ENCODE measurements at places on chromosomes 4 and X.

GRCh38 chr4:88967883-88968331 is 89.1 kb downstream of the FAM13A start:
- no peak for DNase-seq

- DNase-seq: no peak
Observed at GRCh38 chrX:153181822-153182221, 2.7 kb downstream of the MAGEA1 start.

- DNase-seq: no peak
Observed at GRCh38 chrX:36978886-36979285, 29.3 kb upstream of the FAM47C start.

DNA sequence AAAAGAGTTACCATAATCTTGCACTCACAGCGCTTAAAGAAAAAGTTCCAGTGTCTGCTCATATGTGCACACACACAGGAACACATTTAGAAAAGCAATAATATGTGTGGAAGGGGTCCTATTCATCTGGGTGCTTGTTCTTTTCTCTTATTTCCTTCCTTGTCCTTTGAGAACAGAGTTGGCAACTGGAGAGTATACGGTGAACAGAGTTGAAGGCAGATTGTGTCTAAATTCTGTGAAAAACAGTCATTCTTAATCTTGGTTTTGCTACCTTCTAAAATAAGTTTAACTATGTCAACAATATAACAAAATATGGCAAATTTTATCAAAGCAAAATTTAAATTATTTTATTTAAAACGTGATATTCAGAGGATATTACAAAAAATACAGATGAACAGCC is 365.1 kb upstream of the NOCT start:
- no peak for DNase-seq

DNA sequence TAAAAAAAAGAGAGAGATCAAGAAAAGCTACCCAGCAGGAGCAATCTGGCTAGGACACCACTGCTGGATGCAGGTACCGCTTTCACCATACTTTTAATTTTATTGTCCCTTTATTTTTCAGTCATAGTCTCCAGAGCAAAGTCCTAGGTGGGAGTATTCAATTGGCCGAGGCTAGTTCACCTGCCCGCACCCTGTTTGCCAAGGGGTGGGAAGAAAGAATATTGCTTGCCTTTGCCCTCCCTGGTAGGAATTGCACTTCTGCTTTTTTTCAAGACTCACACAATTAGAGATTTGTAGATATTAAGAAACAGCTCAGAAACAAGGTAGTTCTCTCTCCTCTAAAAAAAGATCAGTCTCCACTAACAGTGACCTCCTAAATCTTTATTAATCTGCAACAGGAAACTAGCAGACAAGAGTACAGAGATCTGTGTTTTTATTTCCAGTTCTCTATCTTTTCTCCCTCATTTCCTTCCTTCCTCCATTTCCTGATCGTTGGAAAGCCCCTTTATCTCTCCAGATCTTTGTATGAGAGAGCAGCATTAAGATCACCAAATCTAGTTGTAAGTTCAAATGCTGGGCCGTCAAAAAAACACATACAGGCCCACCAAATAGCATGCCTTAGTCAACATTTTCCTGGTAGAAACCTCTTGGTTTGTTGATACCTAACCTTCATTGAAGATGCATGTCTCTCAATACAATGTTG is 9.4 kb upstream of the RPGR start:
- DNase-seq: no peak

DNA sequence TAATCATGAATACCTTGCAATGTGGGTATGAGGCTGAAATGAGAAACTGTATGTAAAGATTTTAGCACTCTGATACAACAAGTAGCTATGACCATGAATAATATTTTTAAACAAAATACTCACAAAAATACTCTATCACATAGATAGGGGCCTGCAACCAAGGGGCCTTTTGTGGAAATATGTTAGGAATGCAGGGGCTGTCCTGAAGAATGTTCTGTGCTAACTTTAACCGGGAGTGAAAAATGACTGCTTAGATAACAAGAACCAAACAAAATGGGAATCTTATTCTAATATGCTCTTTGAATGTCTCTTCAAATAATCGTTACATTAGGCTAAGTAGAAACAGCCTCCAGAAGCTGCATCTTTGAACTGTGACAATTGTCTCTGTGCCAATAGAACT is 37.9 kb upstream of the GYPA start:
- no peak for DNase-seq

DNA sequence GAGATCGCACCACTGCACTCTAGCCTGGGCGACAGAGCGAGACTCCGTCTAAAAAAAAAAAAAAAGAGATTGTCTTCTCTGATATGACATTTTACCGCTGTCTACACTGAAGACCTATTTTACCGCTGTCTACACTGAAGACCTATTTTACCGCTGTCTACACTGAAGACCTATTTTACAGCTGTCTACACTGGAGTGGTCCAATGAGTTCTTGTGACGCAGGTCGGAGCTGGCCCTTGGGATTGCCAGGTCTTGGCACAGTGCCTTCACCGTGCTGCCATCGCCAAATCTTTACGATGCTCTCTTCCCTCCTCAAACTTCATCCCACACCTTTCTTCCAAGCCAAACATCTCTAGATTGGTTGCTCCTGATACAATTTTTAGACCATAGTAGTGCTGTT is 183.1 kb upstream of the FAT1 start:
- no peak for DNase-seq

- no peak for DNase-seq
Observed at GRCh38 chr4:53640576-53641453, 49.5 kb upstream of the LNX1 start.

DNA sequence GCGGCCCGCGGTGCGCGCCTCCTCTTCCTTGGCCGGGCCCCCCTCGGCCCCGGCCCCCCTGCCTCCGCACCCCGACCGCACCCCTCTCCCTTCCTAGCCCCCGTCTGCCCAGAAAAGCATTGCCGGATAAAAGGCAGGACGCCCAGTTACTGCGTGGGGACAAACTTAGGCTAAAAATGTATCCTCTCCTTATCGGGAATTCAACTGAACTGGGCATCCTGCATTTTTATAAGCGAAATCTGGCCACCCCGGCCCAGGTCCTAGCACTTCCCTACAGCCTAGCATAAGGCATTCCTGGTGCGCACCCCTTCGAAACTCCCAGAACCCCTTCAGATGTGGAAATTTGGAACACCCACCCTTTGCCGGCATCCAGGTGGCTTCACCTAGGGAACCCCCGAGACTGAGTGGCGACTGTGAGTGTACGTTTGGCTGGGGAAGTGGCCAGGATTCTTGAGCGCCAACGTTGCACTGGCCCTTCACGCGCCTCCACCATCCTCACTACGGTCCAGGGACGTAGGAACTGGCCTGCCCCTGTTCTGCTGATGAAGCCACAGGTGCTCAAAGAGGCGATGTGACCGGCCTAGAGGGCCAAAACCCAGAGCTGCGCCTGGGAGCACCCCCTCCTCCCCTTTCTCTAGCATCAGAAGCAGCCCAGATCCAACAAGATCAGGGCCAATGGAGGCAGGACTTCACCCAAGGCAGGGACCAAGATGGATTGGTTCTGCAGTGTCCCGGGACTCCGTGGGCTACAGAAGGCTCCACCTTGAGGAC is 5.7 kb upstream of the RNF4 start:
- DNase-seq: no peak

DNA sequence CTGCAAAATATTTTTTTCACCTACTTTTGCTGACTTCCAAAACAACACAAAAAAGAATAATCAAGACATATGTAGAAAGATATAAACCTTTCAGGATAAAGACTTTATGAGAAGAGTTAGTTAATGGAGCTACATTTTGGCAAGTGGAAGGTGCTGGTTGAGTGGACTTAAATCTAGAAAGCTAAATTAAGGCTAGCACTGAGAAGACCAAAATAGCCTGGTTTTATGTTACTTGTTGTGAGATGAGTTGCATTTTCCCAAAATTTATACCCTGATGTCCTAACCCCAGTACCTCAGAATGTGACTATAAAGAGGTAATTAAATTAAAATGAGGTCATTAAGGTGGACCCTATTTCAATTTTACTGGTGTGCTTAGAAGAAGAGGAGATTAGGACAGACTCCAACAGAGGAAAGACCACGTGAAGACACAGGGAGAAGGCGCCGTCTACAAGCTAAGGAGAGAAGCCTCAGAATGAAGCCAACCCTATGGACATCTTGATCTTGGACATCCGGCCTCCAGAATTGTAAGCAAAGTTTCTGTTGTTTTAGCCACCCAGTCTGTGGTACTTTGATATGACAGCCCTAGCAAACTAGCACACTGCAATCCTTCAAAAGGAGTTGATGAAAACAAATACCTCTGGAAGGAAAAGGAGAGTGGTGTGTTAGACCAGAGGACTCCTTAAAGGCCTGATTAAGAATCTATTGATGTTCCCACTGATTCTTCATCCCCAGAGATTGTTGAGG is 67.4 kb downstream of the FGFBP1 start:
- DNase-seq: no peak

DNA sequence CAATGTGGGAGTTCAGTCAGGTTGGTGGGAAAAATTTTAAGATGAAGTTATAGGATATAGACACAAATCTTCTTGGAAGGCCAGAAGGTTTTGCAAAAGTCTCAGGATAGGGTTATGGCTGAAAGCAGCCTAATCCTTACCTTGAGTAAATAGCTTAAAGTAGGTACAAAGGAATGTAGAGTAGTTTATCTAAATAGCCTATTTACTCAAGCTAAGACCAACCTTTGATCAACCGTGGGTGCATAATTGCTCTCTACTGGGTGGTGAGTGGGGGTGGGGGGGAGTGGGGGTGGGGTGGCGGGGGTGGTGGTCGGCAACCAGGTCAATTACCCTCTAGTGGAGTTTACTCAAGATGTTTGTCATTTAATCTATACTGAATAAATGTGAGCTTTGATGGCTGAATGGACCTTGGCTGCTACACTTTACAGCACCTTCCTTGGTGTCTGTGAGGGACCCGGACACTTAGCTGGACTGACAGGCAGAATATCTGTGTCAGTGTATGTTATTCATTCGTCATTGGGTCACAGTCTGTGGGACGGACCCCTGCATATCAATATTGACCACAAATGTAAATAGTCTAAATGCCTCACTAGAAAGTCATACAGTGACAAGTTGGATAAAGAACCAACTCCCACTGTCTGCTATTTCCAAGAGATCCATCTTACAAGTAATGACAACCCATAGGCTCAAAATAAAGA is 545.7 kb upstream of the PABPC4L start:
- DNase-seq: no peak

GRCh38 chr4:3851211-3851610 is 85.0 kb downstream of the ADRA2C start:
- DNase-seq: no peak

DNA sequence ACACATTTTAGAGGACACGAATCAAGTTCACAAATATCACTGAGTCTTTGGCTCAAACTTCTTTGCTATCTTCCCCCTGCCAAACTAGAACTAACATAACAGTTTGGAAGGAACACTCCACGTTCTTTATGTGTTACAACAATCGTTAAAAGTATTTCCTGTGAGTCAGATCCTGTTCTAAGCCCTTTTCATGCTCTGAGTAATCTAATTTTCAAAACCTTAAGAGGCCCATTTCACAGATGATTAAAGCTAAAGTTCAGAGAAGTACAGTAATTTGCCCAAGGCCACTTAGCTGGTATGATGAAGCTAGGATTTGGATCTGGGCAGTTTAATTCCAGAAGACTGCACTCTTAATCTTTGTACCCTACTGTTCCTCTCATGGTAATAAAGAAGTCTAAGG is 854.4 kb upstream of the INTU start:
- no peak for DNase-seq

DNA sequence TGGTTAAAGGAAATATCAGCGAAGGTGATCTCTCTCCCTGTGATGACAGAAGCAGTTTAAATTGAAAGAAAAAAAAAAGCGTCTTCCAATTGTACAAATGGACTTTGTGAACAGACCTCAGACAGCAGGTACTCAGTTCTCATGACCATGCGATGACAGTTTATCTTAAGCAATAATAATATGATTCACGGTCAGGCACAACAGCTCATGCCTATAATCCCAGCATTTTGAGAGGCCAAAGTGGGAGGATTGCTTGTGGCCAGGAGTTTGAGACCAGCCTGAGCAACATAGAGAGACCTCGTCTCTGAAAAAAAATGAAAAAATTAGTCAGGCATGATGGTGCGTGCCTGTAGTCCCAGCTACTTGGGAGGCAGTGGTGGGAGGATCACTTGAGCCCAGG is 51.0 kb downstream of the RELL1 start:
- no peak for DNase-seq

GRCh38 chrX:155334486-155335336 is at the start of gene CLIC2:
Gene CLIC2, minus strand, starts transcription at chrX:155334614. Its CDS starts 187 bp downstream, at chrX:155334427.
- DNase-seq: no peak

DNA sequence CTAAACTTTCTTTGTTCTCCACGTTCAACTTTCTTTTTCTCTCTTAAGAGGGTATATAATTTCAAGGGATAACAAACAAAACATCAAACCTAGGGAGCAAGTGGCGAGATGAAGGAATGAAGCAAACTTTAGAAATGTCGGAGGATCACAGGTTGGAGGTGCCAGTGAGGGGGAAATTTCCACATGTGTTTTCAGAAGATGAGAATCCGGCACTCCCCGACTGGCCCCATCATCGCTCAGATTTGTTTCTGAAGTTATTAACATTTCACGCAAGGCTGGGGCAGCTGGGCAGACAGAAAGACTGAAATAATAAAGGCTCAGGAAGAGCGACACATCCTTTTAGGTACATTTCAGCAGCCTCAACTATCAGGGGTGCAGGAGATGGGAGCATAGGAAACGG is 134.9 kb downstream of the SMIM20 start:
- no peak for DNase-seq

- DNase-seq: no peak
Observed at GRCh38 chr4:169399976-169400767, 129.4 kb upstream of the SH3RF1 start.

- no peak for DNase-seq
Observed at GRCh38 chr4:55004831-55005230, 120.6 kb downstream of the KDR start.

- no peak for DNase-seq
Observed at GRCh38 chr4:138645289-138645688, 370.3 kb upstream of the NOCT start.

GRCh38 chrX:136829413-136829812 is 48.7 kb upstream of the ARHGEF6 start:
- DNase-seq: no peak

- no peak for DNase-seq
Observed at GRCh38 chr4:7160439-7160838, 31.9 kb upstream of the SORCS2 start.

GRCh38 chr4:184792950-184793555 is 32.7 kb downstream of the ACSL1 start:
- DNase-seq: peak; percentile 30

- no peak for DNase-seq
Observed at GRCh38 chr4:11904117-11904535, 475.4 kb upstream of the HS3ST1 start.

GRCh38 chr4:138298866-138299265 is 56.7 kb upstream of the SLC7A11 start:
- no peak for DNase-seq

DNA sequence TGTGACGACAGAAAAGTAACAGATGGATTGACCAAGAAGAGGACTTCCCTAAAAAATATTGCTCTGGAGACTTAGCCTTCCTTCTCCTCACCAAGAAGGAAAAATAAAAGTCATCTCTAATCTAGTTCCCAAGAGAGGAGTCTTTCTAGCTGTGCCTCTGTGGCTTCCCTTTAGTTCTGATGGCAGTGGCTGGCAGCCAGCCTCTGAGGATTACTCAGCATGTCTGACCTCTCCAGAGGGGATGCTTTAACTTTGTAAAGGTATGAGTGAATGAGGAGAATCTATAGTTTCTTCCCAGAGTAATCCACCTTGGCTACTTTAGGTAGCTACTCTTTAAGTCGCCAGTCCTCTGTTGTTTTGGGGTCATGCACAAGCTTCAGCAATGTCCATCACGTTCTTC is 163.9 kb upstream of the KIT start:
- no peak for DNase-seq

GRCh38 chrX:44898411-44899221 is 25.6 kb downstream of the KDM6A start:
- DNase-seq: no peak
